ENCODE measurements at places on chromosomes 7 and 10. TPM values are rescaled to one million over a fixed set of nuclear protein-coding genes. Genes with fewer than 3 reads are reported as not detected.

DNA sequence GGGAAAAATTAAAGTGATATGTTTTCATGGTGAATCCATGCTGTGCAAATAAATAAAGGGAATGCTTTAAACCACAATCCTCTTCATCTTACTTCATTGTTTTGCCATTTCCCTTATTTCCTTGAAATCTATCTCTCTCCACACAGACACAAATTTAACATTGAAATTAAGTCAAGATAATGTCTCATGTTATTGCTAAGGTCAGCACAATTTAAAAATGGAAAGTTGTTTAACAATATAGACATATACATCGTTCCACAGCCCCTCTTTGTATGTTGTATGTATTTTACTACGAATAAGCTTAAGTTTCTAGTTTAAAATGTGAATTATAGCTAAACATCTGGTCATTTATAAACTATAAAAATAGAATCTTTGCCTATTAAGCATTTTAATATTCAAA lies 256.9 kb downstream of the PLXDC2 start:
- DNase-seq = no peak

DNA sequence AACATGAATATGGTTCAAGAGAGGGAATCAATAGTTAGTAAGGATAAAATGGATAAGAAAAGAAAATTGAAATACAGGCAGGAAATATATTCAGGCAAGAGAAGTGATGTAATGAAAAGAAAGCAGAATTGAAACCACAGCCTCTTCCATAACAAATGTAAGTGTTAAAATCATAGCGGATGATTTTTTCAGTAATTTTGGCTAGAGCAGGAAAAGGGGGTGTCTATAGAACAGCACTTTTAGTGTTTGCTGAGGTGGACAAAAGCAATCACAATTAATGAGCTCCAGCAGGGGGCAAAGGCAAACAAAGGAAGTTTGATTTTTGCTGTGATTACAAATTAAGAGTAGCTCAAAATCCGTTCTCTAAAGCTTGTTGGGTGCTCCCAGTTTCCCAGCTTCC lies 79.0 kb downstream of the TRIL start:
- DNase-seq = no peak

- no peak for DNase-seq
Measured at GRCh38 chr10:61398366-61399129, 54.6 kb downstream of the TMEM26 start.

- no peak for DNase-seq
Measured at GRCh38 chr7:21044384-21044783, 257.7 kb upstream of the SP8 start.

- no peak for DNase-seq
Measured at GRCh38 chr10:110432814-110433565, 64.7 kb upstream of the DUSP5 start.

- peak; percentile 83 for DNase-seq
Measured at GRCh38 chr7:100655908-100656674, at the start of gene ACTL6B. Gene ACTL6B, minus strand, starts transcription at chr7:100656448. Its CDS starts 94 bp downstream, at chr7:100656354.

- DNase-seq = no peak
Measured at GRCh38 chr7:12754179-12754578, 66.7 kb downstream of the ARL4A start.

- no peak for DNase-seq
Measured at GRCh38 chr7:514651-515598, 4.7 kb downstream of the PDGFA start.

DNA sequence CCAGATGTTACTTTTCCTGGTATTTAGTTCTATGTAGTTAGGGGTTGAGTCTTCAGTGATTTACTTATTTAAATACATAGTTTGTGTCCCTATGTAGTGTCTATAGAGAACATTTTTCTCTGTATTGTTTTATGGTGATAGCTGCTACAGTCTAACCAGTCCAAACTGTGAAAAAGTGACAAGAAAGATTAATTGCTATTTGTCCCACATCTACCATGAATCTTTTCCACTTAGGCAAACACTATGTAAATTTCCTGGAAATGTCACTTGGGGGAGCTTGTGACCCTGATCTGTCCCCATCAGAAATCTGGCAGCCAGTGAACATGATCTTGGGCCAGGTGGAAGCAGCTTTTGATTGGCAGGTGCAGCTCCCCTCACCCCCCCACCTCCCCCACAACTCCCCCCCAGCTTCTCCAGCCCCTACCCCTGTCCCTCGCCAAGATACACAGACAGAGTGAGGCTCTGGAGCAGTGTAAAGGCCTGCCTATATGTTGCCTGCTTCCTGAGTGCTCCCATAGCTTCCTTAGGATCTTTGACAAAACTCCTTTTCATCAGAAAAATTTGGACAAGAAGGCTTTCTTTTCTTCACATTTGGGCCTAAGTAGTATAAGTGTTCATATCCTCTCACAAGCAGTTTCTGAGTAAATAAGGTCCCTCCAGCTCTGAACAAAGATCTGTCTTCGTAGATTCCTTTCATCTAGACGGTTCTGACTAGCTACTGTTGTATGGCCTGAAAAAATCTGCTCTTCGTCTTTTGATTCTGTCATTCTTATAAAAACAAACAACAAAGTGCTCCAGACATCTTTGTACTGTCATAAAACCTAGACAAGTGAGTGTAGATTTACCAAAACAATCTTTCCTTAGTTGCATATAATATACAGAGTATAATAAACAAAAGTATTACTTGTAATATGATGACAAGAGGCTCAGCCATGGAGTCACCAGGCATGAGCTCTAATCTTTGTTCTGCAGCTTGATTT lies 31.5 kb upstream of the SLC13A1 start:
- peak; percentile 41 for DNase-seq

DNA sequence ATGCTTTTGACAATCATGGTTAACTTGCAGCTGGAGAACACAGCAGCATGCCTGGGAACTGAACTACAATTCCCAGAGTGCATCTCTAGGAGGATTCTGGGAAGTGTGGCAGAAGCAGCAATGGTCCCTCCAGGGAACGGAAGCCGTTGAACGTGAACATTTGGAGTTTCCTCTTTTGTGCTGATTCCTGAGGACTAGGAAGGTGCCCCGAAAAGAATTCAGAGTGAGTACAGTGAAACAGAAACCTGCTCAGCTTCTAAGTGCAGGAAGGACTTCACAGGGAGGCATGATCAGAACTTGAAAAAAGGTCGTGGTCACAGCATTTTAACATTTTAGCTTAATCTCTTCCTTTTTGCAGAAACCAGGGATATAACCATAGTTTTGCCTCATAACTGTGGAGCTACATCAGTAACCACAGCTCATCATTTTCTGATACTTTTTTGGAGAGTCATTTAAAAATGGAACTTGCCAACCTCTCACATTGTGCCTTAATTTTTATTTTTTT lies at the start of gene NUDT13:
TSS of gene NUDT13 (plus strand) at position 111 of the 505 bp plus-strand sequence. CDS start 3,911 bp downstream, outside the sequence.
- peak; percentile 86 for DNase-seq

GRCh38 chr7:36260481-36260880 lies 107.4 kb downstream of the EEPD1 start:
- DNase-seq = no peak

- DNase-seq = no peak
Measured at GRCh38 chr7:31175672-31176071, 123.6 kb downstream of the ADCYAP1R1 start.

SMKR1 gene
- 0.49 TPM for polyA plus RNA-seq

DNA sequence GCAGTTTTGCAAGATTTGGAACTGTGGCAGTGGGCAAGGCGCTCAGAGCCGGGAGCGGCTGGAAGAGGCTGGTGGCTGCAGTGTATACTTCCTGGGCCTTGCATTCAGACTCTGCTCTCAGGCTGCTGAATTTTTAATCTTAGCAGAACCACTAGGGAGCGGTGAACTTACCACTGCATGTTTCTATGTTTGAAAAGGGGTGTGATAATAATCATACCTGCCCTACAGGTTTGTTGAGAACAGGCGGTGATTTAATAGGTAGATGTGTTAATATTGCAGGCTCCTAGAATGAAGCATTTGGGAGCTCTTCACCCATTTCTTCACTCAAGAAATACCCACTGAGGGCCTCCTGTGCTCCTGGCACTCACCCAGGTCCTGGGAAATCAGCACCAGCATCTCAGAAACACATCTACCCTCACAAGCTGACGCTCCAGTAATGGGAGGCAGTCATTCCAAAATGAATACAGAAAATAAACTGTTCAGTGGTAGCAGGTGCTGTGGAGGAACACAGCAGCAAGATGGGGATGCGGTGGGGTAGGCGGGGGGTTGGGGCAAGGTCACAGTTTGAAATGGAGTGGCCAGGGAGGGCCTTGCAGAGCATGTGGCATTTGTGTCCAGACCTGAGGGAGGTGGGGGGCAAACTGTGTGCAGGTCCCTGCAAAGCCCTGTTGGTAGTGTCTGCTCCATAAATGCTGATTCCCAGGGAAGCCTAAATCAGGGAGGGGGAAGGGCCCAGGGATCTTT lies 41.0 kb downstream of the VWA2 start:
- no peak for DNase-seq

GRCh38 chr7:92754919-92755581 lies 81.3 kb downstream of the CDK6 start:
- peak; percentile 70 for DNase-seq

DNA sequence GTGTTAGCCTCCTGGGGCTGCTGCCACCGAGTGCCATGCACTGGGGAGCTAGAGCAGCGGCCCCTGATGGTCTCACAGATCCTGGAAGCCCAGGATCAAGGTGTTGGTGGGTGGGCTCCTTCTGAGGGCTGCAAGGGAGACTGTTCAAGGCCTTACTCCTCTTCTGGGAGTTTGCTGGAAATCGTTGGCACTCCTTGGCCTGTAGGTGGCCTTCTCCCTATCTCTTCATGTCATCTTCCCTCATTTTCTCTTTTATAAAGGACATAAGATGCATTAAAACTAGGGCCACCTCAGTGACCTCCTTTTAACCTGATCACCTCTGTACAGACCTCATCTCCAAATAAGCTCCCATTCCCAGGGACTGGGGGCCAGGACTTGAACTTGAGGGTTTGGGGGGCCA lies 27.0 kb upstream of the ZNF862 start:
- no peak for DNase-seq

DNA sequence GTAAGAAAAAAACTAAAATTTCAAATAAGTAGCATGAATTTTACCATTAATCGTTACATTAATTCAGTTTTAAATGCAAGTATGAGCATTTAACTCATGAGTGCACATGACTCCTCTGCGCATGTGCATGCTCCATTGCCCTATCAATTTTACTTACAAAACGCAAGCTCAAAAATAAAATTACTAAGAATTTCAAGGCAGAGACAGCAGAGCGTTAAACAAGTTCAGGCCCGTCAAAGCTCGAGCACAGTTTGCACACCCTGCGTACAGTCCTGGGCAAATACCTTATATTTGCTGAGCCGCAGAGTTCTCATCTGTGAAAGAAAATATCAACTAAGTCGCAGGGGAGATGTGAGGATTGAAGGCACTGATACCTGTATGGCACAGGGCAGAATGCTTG lies 373.6 kb downstream of the BBS9 start:
- DNase-seq = no peak

DNA sequence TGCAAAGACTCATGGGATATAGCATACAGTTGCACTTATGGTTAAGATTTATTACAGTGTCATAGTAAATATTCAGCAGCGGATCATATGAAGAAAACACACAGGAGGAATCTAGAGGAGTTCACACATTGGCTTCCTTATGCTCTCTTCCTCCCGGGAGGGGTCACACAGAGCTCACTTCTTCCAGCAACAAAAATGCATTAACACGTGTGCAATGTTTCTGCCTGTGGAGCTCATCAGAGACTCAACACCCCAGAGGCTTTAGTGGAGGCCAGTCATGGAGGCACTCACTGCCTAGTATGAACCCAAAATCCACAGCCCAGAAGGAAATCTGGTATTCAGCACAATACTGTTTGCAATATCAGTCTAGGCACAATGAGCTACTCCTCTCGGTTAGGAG lies 202.8 kb upstream of the PRSS1 start:
- DNase-seq = no peak

All from muscle of back (tissue), 13 donors.